ENCODE measurements at places on chromosomes 6 and 20. TPM values are rescaled to one million over a fixed set of nuclear protein-coding genes. Genes with fewer than 3 reads are reported as not detected.

Gene SAMD10
- total RNA-seq: 0.54 TPM

Gene AVP
- not detected for total RNA-seq

Gene ID1
- total RNA-seq: 123 TPM

Gene GRM4
- 0.39 TPM for total RNA-seq

Gene SCGN
- not detected for total RNA-seq

Gene SLC26A8
- total RNA-seq: not detected

Gene C20orf202
- 0.24 TPM for total RNA-seq

Gene FAM8A1
- 17.4 TPM for total RNA-seq

Gene C6orf163
- total RNA-seq: 1.3 TPM

Gene BPIFA1
- total RNA-seq: not detected

Gene CSTF1
- 20.3 TPM for total RNA-seq

Gene PRDM13
- total RNA-seq: not detected

Gene SYCP2L
- not detected for total RNA-seq

Gene ULBP1
- 0.12 TPM for total RNA-seq

Gene GTF2H4
- 15.4 TPM for total RNA-seq

Gene GRIK2
- 0.16 TPM for total RNA-seq

Gene CTAGE9
- not detected for total RNA-seq

Gene OPN5
- 0.71 TPM for total RNA-seq

Gene LY6G6D
- total RNA-seq: not detected

Gene EFHC1
- total RNA-seq: 2.1 TPM

Gene MMS22L
- 1.6 TPM for total RNA-seq
